ENCODE measurements at places on chromosomes 3 and 15.

DNA sequence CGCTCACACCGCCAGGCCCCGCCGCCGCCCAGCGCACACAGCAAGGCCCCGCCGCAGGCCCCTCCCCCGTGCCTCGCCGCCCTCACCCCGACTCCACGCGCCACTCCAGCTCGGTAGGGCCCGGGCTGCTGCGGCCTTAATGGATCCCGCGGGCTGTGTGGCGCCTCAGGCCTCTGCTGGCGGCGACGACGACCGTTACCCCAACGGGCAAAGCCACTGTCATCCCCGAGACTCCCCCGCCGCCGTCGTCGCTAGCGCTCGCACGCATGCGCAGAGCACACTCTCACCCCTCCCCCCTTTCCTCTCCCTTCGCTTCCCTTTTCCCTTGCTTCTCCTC lies at the start of gene MSL2:
MSL2 (minus strand) TSS at position 272 of the 337 bp plus-strand sequence. CDS start 1,222 bp downstream, outside the sequence.
- DNase-seq, result no peak

DNA sequence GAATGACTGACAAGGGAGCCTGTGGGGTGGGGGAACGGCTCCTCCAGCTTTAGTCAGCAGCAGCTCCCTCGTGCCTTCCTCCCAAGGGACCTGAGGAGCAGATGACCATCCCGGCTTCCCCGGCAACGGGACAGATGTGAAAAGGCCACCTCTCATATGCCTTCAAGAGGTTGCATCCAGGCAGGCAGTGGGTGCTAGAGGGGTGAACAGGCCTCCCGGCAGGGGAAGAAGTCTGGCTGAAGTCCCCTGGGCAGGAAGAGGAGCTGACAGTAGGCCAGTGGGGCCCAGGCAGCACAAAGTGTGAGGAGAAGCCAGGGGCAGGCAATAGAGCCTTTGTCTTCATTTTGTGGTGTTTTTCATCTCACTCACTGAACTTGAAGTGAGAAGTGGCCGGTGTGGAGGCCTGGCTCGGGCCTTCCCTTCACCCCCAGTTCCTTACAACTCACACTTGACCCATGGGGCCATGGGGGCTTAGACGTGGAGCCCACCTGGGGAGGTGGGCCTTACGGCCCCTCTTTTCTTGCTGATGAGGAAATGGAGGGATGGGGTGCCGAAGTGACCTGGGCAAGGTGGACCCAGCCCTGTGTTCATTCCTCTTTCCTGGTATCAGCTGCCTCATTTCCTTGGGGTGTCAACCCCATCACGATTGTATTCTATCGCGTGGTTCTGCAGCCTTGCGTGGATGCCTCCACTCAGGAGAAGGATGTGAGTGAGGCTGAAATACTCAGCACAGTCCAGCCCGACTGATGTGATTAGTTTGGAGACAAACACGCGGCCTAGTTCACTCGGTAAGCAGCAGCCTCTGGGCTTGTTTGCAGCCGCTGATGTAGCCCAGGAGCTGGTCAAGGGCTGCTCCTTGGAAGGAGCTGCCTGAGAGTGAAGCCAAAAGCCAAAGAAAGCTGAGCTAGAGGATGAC lies 115.5 kb upstream of the ALDH1A3 start:
- no peak for DNase-seq

GRCh38 chr3:168877899-168878298 lies 782.2 kb upstream of the GOLIM4 start:
- DNase-seq, result no peak

GRCh38 chr3:164040991-164041390 lies 1037.3 kb downstream of the SI start:
- no peak for DNase-seq

- DNase-seq, result no peak
These were observed 143.5 kb downstream of the GSK3B start for GRCh38 chr3:119950666-119951325.

- DNase-seq, result no peak
These were observed 8.4 kb downstream of the TMEM43 start for GRCh38 chr3:14133188-14133800.

DNA sequence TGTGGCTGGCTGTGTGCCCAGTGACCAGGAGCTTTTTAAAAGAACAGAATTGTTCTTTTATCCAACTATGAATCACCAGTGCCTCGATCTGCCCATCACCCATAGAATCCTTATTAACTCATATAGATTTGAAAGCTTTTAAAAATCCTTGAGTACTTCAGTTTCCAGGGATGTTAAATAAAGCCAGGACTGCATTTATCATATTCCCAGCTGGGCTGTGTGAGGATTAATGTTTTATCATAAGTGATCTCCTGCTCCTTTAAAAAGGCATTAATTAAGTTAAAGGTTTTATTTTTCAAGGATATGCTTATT lies 234.0 kb downstream of the MYRIP start:
- DNase-seq, result no peak

GRCh38 chr15:70096215-70097062 lies 1.3 kb downstream of the TLE3 start:
- DNase-seq, result peak; percentile 24

DNA sequence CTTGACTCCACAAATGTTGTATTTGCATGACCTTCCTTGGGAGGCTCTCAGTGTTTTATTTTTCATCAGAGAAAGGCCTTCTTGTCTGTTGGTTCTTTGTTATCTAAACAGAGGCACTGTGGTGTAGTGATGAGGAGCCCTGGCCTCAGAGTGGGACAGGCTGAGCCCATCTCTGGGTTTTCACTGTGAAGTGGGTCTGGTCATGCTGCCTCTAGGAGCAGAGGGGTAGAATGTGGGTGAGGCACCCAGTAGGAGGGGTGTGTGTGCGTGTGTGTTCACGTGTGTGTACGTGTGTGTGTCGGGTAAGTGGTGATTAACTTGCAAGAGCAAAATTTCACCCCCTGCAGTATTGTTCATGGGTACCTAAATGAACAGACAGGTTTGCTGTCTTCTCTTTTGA lies 14.4 kb downstream of the KLF13 start:
- no peak for DNase-seq

- no peak for DNase-seq
These were observed 38.7 kb upstream of the FAH start for GRCh38 chr15:80114114-80114513.

GRCh38 chr3:66121318-66121717 lies 82.6 kb upstream of the MAGI1 start:
- DNase-seq, result no peak

- DNase-seq, result no peak
These were observed 610 bp downstream of the LIPC start for GRCh38 chr15:58432401-58432800.

- DNase-seq, result peak; percentile 34
These were observed 451 bp downstream of the CHCHD4 start for GRCh38 chr3:14124223-14124614.

GRCh38 chr15:99343881-99344551 lies 92.7 kb downstream of the LRRC28 start:
- no peak for DNase-seq

- DNase-seq, result no peak
These were observed 951.6 kb downstream of the DIPK2A start for GRCh38 chr3:144923046-144923775.

GRCh38 chr3:166743481-166744134 lies 636.5 kb downstream of the ZBBX start:
- no peak for DNase-seq

- no peak for DNase-seq
These were observed 48.6 kb downstream of the SLC25A26 start for GRCh38 chr3:66269411-66269810.

DNA sequence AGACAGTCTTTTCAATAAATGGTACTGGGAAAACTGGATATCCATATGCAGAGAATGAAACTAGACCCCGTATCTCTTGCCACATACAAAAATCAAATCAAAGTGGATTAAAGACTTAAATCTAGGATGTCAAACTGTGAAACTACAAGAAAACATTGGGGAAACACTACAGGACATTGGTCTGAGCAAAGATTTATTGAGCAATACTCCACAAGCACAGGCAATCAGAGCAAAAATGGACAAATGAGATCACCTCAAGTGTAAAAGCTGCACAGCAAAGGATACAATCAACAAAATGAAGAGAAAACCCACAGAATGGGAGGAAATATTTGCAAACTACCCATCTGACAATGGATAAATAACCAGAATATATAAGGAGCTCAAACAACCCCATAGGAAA lies 38.4 kb upstream of the MBNL1 start:
- DNase-seq, result no peak

- no peak for DNase-seq
These were observed 364.9 kb upstream of the DPPA4 start for GRCh38 chr3:109702252-109702651.

DNA sequence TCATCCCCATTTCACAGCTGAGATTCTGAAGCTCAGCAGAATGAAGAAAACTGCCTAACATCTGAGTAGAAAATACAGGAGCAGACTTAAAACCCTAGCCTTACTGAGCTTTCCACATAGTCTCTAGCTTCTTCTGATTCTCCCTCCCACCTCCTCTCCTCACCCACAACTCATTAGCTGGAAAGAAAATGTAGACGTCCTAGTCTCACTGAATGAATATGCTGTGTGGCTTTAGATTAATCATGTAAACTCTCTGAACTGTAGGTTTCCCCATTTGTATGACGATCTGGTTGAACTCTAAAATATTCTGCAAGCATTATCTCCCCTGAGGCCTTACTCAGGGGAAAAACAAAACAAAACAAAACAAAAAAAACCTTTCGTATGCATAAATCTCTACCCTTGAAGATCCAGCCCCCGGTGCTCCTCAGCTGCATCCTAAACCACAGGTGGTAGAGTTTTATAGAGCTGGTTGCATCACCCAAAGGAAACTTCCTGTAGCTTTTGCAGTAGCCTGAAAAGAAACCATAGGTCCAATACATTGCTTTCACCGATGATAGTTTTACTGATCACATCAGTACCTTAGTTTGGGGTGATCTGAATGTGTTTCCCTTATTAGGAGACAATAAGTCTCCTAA lies 40.6 kb downstream of the FOXB1 start:
- no peak for DNase-seq

- DNase-seq, result no peak
These were observed 51.6 kb upstream of the SMAD6 start for GRCh38 chr15:66650433-66650832.

DNA sequence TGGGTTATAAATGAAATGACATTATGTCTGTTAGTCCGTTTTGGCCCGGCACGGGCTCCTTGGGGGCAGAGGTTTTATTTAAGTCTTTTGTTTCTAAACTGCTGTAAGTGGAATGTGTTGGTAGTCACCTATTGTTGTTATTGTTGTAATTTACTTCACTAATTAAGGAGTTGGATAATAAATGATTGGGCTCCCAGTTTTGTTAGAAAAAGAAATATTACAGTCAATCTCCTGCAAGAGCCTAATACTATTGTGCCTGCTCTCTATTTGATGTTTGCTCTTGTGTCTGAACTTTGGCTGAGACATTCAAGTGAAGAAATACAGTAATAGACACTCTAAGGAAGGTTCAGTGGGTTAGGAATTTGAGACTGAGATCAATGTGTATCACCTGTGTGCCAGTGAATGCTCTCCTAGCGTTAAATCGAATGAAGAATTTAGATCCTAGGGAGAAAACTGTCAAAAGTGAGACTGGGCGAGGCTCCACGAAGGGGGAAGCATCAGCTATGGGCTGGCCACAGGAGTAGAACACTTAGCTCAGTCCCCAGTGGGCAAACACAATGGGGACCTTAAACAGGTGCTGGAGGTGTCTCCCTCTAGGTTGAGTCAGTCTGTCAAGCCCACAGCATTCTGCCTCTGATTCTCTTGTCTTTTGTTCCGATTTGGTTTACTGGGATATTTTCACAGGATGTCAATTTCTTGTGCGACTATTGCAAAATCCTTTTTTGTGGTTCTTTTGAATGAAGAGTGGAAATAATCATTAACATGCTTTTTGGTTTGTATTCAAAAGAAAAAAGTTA lies 1.2 kb downstream of the ROBO2 start:
- DNase-seq, result no peak

DNA sequence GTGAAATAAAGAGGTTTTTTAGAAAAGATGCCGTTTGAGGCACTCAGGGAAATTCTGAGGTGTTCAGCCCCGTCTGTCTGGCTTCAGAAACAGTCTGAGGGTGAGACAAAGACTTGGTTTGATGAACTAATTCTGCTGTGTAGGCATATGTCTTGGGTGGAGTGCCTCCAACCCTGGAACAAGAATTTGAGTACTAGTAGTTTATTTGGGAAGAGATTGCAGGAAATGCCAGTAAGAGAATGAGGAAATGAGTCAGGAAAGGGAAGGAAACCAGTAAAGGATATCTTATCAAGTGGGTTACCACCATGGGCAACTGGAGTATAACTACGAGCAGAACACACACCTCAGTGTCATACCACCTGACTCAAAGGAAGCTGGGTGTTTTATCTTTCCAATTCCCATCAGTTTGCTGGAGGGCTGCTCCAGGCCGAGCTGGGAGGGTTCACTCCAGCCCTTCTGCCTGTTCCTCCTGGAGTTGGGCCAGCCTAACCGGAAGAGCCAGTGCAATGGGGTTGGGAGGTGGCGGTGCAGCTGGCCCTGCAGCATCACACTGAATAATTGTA lies 75.3 kb downstream of the TGFBR2 start:
- DNase-seq, result no peak

GRCh38 chr3:126107203-126107939 lies 23.4 kb upstream of the SLC41A3 start:
- DNase-seq, result no peak

DNA sequence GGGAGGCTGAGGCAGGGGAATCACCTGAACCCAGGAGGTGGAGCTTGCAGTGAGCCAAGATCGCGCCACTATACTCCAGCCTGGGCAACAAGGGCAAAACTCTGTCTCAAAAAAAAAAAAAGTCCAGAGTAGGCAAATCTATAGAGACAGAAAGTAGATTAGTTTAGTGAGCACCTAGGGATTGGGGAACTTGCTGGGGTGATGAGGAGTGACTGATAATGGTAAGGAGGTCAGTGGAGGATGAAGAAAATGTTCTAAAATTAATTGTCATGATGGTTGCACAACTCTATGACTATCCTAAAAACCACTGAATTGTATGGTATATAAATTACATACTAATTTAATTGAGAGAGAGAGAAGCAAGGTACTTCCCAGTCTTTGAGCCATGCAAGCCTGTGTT lies 27.8 kb upstream of the LYZL4 start:
- no peak for DNase-seq

DNA sequence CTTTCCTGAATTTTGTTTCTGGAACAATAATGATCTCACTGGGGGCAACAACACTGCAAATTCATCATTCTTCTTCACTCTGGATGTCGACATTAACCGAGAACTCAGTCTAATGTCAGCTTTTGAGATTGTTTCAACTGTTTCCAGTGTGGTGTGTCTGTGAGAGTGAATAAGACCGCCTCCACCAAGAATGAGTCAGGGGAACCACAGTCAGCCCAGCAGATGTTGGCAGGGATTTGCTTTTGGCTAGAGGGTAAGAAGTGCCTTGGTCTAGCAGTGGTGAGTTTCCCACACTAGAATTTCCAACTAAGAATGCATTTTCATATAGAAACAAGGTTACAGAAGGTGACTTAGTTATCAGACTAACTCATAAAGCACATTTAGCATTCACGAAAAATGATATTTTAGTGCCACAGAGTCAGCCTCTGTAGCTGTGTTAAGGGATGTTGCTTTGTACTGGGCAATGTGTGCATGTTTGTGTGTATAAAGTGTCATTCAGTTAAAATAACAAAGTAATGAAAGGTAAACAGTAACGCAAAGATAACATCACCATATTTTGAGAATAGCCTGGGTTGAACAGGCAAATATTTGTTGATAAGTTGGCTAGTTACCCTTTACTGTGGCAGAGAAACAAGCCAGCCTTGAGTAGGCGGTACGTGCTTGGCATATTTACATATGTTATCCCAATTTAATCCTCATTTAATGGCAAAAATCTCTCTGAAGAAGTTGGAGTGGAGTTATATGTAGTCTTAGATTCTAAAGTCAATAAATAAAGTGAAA lies 33.8 kb downstream of the DRD3 start:
- no peak for DNase-seq

GRCh38 chr15:89433686-89434085 lies 62.7 kb downstream of the RHCG start:
- no peak for DNase-seq
